ENCODE measurements at places on chromosomes 1 and 21.

DNA sequence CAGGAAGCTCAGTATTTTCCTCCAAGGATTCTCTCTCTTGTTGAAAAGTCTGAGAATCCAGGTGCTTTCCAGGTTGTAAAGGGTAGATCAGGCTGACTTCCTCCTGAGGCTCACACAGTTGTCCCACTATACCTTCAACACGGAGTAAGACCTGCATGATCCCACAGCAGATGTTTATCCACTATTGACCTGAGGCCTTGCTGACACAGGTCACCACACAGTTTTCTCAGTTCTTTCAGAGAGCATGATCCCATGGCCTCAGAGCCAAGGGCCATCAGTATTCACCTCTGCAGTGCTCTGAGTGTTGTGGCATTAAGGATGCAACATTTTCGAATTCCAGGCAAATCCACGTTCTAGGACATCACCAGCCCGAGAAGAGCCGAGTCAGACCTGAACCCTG is 60.5 kb upstream of the ABCD3 start:
- no peak for DNase-seq

GRCh38 chr1:201241736-201242135 is 41.6 kb upstream of the PKP1 start:
- DNase-seq: no peak

DNA sequence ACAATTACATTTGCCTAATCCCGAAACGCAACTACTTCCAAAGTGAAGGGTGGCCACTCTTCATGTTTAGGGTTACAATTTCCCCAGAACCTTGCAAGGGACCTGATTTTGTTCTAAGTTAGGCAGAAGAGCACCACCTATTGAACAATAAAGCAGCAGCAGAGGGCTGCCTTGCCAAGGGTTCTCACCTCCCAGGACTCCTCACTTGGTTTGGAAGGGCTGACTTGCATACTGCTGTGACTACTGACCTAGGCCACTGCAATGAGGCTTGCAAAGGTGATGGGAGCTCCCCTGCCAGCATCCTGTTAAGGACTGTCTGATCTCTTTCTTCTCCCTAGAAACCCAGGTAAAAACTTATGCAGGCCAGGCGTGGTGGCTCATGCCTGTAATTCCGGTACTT is 14.2 kb downstream of the MTOR start:
- no peak for DNase-seq

DNA sequence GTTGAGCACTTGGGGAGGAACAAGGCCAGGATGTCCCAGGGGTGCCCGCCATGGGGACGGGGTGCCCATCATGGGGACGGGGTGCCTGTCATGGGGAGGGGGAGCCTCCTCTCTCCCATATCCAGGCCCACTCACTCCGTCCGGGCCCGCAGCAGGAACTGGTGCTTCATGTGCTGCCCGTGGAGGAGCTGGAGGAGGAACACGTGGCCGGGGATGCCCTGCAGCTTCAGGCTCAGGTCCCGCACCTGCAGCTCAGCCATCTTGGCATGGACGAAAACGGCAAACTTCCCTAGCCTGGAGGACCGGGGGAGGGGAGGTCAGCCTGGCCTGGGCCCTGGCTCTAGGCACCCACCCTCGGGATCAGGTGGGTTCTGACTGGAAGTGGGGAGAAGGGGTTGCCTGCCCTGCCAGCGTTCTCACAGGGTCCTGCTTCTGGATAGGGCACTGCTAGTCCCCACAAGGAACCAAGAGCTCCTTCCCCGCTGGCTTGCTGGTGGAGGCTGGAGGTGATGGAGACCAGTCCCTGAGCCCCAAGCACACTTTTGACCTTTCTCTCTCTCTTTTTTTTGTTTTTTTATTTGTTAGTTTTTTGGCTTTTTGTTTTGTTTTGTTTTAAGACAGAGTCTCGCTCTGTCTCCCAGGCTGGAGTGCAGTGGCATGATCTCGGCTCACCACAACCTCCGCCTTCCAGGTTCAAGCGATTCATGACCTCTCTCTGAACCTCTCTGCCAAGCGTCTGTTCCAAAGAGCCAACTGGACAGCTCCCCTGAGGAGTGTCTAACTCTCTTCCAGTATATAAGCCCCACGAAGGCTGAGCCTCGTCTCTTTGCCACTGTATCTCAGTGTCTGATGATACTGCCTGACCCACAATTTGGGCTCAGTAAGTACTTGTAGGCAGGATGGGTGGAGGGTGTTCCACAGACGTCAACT is 9.9 kb downstream of the ARHGEF19 start:
- DNase-seq: no peak

DNA sequence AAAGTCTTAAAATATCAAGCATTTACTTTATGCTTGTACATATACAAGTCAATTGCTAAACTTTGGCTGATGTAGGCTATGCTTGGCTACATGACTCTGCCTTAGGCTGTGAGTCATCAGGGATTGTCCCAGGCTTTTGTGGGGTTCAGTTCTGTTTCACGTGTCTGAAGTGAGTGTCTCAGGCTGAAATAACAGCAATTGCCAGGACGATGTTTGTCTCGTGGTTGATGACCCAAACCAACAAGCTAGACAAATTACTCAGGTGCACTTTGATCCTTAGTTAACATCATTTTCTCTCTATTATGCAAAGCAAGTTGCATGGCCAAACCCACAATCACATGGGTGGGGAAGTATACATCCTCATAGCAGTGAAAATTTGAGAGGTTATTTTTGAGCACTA is 410.1 kb downstream of the BRINP3 start:
- DNase-seq: no peak

GRCh38 chr21:21233051-21233450 is 234.8 kb downstream of the NCAM2 start:
- DNase-seq: no peak

GRCh38 chr1:85396194-85396593 is 68.8 kb downstream of the DDAH1 start:
- no peak for DNase-seq

GRCh38 chr21:36551731-36552433 is 72.0 kb upstream of the CLDN14 start:
- DNase-seq: no peak

- DNase-seq: no peak
Observed at GRCh38 chr1:234658138-234658537, 48.2 kb upstream of the IRF2BP2 start.

DNA sequence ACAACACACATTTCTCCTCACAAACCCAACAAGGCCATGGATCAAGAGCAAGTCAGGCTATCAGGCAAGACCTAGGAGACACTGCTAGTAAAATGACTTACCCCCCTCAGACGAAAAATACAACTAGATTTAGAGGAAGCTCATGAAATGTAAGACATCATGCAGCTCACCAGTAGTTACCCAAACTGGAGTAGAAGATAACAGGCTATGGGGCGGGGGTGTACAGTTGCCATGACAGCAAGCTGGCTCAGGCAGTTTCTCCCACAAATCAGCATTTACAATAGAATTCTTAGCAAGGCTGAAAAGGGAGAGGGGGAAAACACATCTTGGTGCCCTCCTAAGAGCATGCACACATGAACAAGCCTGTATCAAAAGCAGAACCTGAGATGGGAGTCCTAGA is 13.9 kb downstream of the TPM3 start:
- no peak for DNase-seq

GRCh38 chr1:207862241-207862787 is 48.6 kb downstream of the CD34 start:
- DNase-seq: no peak

DNA sequence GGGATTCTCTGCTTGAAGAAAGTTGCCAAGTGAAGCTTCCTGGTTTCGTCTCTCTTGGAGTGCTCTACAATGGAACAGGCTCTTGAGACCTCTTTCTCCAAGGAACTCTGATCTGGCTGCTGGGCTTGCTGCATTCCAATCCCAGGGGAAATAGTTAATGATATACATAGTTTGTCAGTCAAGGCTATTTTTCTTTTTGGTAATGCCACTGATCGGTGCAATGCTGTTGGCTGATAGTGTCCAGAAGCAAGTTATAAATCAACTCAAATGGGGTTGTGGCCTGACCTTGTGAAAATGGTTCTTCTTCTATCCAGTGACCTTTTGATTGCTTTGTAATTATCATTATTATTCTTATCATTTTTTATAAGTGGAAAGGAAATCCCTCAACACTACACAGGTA is 48.4 kb upstream of the TNFSF18 start:
- DNase-seq: no peak

DNA sequence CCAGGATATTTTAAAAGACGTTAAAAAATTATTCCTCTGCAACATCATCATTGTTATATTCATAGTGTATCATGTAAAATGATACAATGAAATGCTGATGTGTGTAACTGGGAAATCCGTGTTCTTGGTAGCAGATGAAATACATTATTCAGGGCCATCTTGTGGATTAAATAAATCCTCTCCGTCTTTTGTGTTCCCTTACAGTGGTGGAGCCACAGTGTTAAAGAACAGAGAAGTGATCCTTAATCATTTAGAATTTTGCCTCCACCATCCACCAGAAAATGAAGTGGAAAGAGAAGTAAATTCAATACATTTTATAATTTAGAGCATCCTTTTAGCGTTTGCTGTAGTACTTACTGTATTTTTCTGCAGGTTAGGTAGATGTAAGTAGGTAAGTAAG is 1.3 kb downstream of the DYRK3 start:
- no peak for DNase-seq

- DNase-seq: no peak
Observed at GRCh38 chr1:34771573-34772371, 9.2 kb upstream of the GJB3 start.

DNA sequence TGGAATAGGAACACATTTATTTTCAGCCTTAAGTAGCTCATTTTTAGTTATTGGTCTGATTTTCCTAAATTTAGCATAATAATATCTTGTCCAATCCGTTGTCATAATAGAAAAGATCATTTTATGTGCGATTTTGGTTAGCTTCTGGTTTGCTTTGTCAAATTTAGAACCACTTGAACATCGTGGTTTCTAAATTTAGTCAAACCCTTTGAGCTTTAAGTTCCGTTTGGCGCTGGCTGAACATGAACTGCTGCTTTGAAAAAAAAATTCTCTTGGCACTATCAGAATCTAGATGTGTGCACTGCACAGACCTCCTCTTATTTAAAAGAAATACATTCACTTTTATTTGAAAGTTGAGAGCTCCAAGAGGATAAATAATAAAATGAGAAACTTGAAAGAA is 370.6 kb downstream of the PTPRC start:
- DNase-seq: no peak

DNA sequence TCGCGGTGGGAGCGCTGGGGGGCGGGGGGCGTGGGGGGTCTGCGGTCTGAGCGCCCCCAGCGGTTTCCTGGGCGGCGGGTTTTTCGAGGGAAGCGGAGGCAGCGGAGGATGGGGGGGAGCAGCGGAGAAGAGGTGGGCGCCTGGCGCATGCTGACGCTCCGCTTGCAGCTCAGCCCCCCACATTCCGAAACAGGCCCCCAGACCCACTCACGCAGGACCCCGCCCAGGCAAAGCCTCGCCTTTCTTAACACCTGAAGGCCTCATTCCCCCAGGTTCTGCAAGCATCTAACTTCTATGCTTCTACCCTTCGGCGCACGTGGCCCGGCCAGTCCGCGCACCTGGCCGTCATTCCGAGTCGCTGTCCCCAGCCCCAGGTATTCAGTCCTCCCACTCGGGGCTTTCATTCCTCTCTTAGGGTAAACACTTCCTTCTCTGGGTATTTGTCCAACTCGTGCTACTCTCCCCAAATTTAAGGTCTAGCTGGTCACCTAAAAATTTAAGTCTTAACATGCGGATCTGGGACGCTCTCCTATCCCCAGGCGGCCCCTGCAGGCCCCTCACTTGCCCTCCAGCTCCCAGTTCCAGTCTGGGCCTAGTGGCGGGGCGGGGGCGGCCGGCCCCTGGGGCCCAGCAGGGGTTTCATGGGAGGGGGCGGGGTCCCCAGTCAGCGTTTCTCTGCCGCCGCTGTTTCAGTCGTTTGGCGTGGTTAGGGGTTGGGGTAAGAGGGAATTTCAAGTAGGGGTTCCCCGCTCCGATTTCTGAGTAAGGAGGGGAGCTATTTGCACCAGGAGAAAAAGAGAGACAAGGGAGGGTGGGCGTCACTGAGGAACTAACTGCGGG is 2.8 kb upstream of the ZBTB7B start:
- no peak for DNase-seq

DNA sequence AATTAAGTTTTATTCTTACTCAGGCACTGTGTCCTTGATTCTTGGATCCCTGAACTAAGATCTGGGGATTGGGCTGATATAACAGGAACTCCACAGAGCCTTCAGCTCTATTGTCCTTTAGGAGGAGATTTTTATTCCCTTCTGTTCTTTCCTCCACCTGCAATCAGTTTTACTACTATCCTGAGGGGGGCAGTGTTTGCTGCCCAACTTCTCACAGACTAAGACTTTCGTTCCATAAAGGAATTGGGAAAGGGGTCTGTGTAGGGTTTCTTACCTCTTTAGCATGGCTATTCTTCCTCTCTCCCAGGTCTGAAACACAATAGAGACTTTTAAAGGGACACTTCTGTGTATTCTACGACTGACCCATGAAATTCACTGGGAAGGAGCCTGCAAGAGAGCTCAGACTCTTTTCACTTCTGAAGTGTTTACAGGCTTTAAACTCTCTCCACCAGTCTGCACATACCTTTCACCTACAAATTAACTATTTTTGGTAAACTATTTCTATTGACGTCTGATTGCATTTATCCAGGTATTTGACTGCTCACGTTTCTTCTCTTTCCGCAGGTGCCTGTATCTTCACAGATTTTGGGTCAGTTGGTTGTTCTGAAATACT is 103.3 kb upstream of the DEPDC1 start:
- DNase-seq: no peak

- DNase-seq: no peak
Observed at GRCh38 chr1:117613969-117614729, 8.3 kb downstream of the TENT5C start.

- no peak for DNase-seq
Observed at GRCh38 chr1:87575528-87575927, 246.8 kb downstream of the LMO4 start.

DNA sequence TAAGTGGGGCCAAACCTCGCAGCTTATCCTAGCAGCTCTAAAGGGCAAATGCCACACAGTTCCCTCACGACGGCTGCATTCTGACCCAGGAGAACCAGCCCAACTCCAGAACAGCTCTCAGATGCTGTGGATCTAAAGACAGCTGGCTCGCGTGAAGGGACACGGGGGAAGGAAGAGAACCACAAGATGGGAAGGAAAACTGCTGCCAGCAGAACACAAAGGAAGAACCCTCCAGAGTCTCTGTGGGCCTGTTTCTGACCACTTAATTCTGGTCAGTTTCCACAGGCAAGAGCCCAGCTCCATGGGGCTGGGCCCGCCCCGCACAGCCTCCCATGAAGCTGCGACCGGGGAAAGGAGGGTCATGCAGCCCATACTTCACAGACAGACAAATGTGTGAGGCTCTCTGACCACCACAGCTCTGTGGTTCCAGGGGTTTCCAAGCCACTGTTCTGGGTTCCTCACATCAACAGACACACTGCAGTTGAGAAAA is 61.1 kb downstream of the SLC45A1 start:
- no peak for DNase-seq

- no peak for DNase-seq
Observed at GRCh38 chr21:15935530-15935929, 205.7 kb downstream of the USP25 start.

Data from NCI-H1105 (cell line).